ENCODE measurements at places on chromosomes 7 and 10. TPM values are rescaled to one million over a fixed set of nuclear protein-coding genes. Genes with fewer than 3 reads are reported as not detected.

DNA sequence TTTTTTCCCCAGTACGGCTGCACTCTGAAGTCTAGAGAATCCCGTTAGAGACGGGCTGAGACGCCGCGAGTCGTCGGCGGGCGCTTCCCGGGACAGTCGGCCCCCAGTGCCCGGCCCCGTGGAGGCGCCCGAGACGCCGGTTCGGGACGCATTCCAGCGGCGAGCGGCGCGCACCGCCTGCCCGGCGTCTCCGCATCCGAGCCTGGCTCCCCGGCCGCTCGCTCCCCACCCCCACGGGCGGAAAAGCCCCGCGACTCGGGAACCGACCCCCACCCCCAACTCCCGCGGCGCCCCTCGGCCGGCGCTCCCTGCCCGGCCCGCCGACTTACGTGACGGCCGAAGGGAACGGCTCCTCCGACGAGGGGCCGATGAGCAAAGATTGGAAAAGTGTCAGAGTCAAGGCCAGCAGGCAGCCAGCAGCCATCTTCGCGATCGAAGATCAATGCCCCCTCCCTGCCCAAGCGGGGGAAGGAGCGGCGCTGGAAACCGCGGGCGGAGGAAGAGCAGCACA is 486 bp downstream of the CACNA2D1 start:
- DNase-seq, result no peak

DNA sequence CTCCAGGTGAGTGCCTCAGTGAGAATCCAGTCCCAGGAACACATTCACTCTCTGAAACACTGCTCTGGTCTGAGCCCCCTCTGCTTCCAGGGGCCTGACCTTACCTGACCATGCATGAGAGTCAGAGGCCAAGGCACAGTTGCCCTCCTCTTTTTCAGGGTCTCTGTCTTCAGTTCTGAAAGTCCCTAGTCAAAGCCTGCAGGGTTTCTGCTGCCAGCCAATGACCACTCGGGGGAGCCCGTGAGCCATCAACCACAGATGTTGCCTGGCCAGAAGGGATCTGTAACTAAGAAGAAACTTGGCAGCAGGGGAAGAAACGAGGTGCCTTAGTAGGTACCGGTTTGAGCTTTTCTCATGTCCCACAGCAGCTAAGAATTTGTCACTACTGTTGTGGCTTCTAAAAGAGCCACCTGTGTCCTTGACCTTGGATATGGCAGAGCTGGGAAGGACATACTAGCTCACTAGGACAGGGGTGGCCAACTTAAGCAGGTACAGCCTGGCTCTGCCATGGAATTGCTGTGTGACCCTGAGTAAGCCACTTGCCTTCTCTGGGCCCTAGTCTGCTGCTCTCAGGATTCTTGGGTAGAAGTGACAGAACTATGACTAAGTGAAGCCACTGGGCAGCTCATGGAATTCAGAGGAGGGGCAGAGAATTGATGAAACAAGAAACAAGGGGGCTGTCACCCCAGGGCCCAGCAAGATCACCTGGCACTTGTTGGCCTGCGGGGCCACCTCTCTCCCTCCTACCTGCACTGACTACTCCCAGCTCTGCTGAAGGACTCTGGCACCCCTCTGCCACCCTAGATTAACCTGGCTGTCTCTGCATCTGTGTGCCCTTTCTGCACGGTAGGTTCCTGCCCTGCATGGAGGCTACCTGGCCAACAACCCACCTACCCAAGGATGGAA is 83.8 kb upstream of the GPR26 start:
- peak; percentile 62 for DNase-seq

DNA sequence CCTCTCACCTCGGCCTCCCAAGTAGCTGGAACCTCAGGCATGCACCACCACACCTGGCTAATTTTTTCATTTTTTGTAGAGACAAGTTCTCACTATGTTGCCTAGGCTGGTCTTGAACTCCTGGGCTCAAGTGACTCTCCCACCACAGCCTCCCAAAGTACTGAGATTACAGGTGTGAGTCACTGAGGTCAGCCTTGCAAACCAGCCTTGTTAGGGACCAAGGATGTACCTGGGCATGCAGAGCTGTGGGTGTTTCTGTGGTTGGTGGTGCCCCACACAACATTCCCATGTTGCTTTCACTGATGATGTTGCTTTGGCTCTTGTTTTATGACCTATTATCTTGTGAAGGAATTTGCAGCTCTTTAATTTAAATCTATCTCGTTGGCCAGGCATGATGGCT is 54.8 kb downstream of the OTUD1 start:
- DNase-seq, result no peak

DNA sequence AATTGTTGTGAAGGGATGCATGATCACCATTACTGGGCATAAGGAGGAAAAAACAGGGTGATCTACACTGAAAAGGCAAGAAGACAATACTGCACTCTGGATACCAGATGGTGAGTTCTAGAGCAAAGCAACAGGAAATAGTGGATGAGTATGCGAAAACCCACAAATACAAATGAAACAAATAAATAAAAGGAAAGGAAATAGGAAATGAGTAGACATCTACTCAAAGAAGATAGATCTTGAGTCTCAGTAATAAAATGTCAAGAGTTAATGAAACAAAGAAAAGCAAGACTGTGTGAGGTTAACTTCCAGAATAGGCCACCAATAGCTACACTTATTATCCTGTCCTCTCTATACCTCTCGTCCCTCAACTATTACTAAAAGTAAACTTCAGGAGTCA is 11.7 kb downstream of the ORC5 start:
- DNase-seq, result no peak

DNA sequence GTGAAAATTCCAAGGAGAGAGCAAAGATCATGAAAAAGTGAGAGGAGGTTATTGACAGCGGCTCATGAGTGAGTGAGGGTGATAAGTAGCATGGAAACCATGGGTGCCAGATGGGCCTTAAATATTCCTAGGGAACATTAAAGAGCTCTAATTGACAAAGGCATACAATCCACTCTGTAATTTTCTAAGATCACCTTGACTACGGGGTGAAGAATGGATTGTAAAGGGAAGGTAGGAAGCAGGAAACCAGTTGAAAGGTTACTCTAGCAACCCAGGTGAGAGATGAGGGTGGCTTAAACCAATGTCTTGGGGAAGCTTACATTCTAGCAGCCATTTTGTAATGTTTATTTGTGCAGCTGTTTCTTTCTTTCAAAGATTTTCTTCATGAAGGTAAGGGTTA is 75.7 kb downstream of the RSU1 start:
- no peak for DNase-seq

CFAP46 gene
- 1.4 TPM for total RNA-seq

Data from tibial nerve (tissue), 4 donors.